ENCODE measurements at places on chromosomes 5 and 9.

DNA sequence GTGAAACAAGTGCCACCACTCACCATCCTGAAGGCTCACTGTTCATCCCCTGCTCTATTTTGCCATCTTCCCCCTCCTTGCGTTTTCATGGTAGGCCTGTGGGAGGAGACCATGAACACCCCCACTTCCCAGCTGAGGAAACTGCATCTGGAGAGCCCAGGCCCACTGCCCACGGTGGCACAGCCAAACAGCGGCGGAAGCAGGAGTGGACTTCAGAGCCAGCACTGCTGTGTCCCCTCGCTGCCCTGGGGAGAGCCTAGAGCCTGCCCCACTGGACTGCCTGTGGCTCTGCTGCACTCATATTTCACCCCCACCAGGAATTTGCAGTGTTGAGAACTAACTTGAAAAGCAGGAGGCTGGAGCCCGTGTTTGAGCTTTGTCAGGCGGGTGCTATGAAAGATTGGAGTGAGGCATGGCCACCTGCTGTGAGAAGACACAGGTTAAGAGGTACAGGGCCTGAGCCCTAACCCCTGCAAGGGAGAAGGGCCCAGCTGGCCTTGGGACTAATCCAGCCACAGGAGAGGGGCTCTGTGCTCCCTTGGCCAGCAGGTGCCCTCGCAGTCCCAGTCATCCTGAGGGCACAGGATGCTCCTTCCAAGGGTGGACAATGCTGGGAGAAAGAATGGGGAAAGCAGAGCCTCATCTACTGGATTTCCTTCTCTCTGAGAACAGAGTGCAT, 79.0 kb downstream of the MACROH2A1 start:
- no peak for DNase-seq

DNA sequence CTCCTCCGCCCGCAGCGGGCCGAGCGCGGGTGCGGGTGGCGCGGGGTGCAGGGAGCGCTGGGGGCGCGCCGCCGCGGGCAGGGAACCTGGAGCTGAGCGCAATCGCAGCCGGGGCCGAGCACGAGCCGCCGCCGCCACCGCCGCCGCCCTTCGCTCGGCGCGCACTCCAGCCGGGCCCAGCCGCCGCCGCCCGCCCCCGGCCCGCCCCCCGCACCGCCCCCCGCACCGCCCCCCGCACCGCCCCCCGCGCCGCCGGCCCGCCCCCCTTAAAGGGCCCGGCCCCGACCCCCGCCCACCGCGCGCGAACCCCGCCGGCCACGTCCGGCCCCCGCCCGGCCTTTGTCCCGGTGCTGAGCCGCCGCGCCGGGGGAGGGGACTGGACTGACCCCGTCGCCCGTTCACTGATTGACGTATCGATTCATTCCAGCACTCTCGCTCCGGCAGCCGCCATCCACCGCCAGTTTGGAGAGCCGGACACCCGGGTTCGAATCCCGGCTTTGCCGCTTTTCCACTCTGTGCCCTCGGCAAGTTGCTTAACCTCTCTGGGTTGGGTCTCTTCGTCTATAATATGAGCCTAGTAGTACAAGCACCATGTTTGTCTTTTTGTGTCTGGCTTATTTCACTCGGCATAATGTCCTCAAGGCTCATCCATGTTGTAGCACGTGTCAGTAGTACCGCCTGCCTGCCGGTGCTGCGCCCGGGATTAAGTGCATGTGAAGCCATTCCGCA, at the start of gene SH3PXD2B:
Gene SH3PXD2B (minus strand): TSS at position 168 of the 729 bp plus-strand sequence. CDS start 173 bp downstream, outside the sequence.
- peak; percentile 8 for DNase-seq

DNA sequence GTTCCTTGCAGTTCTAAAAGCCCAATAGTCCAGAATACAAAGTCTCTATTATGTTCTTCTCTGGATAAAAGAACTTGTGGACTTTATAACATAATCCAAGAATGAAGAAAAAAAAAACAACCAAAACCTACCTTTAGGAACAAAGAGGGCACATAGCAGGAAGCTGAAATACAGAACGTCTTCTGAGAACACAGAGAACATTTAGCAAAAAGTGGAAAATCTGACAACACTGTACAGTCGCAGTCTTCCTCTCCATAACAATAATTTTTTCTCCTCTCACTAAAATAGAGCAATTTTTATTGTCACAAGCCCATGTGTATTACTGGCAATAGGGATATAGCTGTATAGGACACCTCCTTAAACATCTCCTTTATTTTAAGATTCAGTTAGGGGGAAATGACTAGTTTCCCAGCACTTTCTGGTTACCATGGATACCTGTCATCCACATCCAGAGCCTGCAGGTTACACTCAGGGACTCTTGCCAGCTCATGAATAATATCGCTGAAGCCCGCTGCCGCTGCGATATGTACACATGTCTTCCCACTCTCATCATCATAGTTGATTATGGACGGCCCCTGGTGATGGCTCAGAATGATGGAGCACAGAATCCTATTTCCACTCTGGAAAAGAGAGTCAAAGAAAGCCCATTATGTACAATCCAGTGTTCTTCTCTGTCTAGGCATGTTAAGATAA, 106.5 kb downstream of the ANKRD55 start:
- no peak for DNase-seq

GRCh38 chr5:83568186-83568585, 96.6 kb downstream of the VCAN start:
- DNase-seq: no peak

DNA sequence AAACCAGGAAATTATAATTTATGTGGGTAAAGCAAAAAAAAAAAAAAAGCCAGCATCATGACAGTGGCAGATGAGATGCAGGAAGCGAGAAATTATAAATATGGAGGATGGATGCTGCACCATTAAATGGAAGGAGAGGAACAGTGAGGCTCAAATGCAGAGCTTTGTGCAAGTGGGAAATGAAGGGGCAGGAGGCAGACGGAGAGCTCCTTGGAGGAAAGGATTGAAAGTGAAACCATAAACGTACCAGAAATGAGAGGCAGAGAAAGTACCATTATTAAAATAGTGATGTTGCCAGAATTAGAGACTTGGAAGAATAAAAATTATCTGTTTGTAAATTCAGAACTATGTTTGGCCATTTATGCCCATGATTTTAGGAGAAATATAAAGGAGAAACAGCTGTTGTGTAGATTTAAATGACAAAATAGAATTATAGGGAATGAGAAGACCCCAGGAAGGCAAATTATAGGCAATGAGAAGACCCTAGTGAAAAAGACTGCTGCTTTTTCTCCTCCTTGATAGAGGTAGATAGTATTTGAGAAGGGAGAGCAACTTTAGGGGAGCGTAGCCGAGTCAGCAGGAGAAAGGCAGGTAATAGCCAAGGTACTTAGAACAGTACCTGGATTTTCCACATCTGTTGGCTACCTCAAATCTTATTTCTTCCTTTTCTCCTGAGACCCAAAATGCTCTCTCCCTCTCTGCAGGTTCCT, 341.0 kb upstream of the CD180 start:
- no peak for DNase-seq

DNA sequence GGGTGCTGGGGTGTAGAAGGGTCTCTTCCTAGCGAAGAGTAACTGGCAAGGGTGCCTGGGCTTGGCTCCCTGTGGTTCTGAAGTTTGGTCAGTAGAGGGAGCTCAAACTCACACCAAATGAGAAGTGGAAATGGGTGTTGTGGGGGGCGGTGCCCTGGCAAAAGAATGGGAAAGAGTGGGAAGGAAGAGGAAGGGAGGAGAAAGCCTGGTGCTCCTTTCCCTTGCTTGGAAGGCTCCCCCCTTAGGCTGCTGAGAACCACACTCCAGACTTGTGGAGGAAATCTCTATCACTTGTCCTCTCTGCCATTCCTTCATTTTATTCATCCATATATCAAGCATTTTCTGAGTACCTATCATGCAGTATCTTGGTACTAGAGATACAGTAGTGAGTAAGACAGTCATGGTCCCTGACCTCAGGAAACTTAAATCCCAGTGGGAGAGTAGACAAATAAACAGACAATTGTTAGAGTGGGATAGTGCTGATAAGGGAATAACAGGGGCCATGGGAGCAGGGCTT, 13.0 kb downstream of the SLC4A9 start:
- DNase-seq: peak; percentile 12

GRCh38 chr9:109249615-109250014, 71.2 kb downstream of the EPB41L4B start:
- DNase-seq: no peak

Data from stimulated activated CD8-positive, alpha-beta memory T cell treated with anti-CD3 and anti-CD28 coated beads, Interleukin-15, amount 100 ng/mL, for 48 hours (primary cell).